SK-N-SH treated with all-trans-retinoic acid at 6 μM for 48 hours (cell line): ENCODE measurements at places on chromosomes 3 and 15.

- peak; percentile 58; the same call in 2 of the 3 replicates for ATAC-seq
These were observed 330.5 kb upstream of the KCNMB2 start for GRCh38 chr3:178205740-178206139.

DNA sequence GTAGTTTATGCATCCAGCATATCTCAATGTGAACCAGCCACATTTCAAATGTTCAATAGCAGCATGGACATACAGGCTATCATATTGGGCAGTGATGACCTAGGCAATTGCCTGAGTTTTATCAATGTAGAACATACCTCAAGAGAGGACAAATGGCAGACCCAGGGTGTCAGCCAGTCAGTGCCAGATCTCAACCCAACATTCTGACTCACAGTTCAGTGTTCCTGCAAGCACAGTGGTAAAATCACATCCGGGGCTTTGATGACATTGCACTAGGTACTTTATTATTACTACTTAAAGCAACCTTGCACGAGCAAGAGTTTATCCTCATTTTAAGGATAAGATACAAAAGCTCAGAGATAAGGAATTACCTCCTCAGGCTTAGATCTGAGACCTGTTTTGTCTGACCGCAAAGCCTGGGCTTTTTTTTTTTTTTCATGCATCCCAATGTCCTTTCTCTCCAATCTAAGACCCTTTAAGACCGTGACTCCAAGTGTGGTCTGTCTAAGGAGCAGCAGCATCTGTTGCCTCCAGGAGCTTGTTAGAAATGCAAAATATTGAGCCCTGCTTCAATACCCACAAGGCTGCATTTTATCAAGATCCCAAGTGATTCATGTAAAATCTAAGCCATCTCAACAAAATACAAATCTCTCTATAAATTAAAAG is 60.1 kb downstream of the SLC12A1 start:
- no peak for ATAC-seq

DNA sequence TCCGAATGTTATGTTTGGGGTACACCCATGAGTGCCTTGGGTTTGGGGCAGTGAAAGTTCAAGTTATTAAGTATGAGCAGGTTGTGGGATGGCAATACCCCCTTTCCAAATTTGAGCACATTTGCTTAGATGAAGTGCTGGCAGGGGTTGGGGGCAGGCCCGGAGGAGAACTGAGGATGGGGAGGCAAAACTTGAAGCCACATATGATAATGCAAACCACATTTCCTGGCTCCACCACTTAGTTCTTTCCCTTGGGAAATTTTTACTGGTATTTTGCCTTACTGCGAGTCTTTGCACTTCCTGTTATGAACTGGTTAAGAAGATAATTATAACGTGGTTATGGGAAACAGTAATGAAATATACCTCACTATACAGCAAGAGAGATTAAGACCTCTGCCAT is 336.0 kb upstream of the ONECUT1 start:
- ATAC-seq: no peak

DNA sequence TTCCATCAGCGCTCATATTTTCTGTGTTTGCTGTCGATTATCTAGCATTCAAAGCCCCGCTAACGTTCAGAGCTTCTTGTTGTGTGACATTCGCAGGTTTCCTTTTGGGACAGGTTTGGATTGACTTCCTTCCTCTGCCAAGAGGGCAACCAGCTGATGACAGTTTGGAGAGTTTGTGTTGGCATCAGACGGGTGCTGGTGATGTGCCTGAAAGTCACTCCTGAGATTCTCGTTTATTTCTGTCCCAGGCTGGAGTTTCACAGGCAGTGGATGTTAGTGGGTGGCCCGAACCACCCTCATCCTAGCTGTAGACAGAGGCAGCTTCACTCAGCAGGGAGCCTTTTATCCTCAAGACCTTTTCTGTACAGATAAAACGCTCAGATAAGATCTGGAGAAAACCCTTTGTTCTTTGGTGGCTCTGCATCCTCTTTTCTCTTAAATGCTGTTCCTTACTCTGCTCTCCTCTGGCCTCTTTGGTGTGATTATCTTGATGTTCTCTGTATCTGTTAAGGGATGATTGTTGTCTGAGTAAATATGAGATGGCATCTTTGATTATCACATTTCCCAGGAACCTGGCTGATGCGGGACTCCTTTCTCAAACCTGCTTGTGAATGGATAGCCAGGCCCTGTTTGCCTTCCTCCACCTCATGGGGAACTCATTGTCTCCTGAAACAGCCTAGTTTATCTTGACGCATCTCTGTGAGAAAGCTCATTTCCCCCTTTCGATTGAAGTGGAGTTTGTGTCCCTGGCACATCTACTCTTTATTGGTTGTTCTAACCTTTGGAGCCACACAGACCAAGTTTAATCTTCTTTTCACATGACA is 35.9 kb downstream of the CGNL1 start:
- no peak for ATAC-seq

GRCh38 chr15:46735115-46735514 is 982.2 kb upstream of the SEMA6D start:
- no peak for ATAC-seq

DNA sequence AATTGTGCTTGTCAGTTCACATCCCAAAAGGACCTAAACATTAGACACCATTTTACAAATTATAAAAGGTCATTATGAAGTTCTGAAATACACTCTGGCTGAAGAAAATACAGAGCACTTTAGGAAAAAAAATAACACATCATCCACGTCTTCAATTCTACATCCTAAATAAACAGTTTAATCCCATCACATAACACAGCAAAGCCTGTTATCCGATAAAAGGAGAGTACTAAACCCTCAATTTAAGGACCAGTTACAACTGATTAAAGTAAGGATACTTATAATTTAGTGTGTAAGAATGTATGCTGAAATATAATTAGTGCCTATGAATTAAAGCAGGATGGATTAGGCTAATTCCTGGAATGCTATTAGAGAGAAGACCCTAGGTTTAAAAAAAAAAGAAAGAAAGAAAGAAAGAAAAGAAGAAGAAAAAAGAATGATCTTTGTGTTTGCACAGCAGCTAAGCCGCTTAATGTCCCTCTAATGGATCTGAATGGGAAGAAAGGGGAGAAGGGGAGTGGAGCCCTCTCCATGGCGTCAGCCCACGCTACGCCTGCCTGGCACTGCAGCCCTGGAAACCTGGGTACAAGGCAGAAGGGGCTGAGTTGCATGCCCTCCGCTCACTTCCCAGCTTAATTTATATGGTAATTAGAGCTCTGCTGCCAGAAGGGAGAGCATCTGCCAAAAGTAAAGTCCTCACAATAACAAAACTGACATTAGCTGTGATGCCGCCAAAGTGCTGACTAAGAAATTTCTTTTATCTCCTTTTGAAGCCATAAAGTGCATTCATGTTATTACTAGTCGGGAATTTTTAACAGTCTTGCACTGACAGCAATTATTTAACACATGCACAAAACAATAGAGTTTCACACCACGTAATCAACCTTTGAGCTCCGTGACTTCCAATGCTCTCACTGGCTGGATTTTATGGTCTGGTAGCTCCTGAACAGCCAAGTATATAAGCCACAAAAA is 90.0 kb downstream of the FSIP1 start:
- ATAC-seq: no peak

- peak; percentile 42; the same call in 2 of the 3 replicates for ATAC-seq
These were observed 81.5 kb downstream of the GAP43 start for GRCh38 chr3:115704661-115705338.

DNA sequence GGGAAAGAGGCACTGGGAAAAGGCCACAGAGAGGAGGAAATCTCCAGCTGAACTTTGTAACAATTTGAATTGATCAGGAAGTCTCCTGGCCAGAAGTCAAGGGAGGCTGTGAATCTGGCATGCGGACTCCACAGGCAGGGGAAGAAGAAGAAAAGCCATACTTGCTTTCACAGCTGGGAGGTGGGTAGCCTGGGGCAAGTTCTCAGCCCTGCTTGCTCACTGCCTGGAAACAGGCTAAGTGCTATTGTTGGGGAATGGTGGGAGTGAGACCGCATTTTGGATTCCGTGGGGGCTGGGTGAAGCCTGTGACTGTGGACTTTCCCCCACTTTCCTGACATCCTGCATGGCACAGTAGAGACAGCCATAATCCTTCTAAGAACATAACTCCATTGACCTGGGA is 168.8 kb upstream of the CD96 start:
- no peak for ATAC-seq

DNA sequence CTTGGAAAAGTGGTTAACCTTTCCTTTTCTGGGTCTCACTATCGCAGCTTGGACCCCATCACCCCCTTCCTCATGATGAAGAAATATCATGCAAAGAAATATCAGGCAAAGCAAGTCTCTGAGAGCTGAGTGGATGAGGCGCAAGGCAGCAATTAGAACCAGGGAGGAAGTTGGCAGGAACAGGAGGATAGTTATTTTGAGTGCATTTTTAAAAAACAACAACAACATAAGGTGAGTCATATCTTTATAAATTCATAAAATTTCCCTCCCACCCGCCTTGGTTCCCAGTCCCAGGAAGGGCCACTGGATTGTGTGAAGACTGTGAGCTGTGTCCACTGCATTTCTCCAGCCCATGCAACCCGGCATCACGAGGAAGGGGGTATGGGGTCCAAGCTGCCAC is 316.9 kb upstream of the TLE3 start:
- ATAC-seq: no peak

DNA sequence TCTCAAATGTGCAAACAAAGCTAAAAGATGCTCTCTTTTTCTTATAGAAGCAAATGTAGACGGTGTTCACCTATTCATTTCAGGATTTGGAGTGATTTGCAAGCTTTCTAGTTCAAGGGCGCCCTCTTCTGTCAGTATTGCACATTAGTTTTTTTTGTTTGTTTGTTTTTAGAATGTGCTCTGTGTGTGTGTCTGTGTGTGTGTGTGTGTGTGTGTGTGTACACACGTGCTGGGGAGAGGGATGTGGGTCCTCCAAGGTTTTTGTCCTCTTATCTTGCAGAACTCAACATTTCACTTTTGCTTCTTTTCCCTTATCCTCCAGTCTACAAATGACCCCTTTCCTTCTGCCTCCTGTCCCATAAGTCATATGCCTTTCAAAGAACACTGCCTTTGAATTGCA is 23.5 kb downstream of the DNAH1 start:
- ATAC-seq: peak; percentile 83

DNA sequence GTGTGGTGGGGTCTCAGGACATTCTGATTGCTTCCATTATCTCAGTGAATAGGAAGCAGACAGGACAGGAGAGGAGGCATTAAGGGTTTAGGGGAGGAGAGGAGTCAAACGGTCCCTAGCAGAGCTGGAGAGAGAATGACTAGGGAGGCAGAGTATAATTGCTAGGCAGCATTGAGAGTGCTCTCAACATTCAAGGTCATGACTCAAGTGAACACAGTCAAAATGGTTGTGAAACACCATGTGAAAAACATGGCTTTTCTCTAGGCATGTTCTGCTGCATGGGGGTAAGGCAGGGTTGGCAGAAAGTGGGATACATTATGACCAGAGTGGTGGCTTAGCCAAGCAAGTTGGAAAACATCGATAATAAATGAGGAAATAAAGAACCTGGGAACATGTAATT is 19.5 kb upstream of the HRH1 start:
- no peak for ATAC-seq

- no peak for ATAC-seq
These were observed 1.0 kb downstream of the MAPKAPK3 start for GRCh38 chr3:50617911-50618481.
